ENCODE measurements at places on chromosomes 16 and 17.

DNA sequence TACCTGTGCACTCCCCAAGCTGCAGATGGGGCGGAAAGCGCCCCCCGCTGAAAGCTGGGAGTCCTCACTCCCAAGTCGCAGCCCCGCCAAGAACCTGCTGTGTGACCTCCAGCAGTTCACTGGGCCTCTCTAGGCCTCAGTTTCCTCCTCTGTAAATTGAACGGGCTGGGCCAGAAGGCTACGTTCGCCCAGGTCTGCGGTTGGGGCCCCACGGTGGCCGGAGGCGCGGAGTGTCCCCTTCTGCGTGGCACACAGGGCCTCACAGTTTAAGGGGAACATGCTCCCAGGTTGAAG lies 628 bp downstream of the GALK1 start:
- DNase-seq, result no peak

DNA sequence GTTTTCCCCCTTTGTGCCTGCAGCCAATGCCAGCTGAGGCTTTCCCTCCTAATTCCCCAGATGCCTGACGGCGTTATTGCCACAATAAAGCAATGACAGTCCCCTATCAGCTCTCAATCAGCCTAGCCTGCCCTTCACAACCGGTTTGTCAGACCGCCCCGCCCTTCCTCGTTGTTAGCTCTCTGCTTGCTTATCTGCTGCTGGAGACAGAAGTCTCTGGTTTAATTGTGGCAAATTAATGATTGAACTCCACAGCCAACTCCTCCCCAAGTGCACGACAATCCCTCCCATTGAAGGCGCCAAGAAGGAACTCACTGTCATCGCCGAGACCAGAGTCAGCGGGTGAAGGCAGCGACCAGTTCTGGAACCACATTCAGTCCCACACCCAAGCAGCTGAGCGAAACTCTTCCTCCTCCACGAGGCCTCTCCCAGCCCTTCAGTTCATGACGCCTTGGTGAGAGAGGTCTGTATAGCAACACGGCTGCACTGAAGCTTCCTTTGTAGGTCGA lies 474.4 kb downstream of the SLC39A11 start:
- DNase-seq, result no peak

DNA sequence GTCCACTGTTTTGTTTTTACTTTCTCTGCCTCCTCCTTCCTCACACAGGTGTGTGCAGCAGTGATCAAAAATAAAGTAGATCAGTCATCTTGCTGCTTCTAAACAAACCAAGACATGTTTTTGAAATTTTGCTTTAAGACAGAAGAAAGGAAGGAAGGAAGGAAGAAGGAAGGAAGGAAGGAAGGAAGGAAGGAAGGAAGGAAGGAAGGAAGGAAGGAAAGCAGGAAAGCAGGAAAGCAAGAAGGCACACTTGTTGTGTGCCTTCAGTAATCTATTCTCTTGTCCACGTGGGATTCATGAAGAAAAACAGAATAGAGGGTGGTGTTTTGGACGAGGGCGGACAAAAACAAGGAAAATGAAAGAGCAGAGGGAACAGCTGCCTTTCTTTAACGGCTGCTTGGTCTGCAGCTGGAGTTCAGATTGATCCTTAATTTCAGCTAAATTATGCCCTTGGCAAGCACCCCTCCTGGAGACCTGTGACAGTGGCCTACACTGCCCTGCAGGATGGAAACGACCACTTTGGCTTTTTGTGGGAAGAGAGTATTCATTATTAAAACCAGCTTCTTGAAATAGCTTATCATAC lies 188.5 kb upstream of the IRX3 start:
- DNase-seq, result no peak

- DNase-seq, result no peak
Observed at GRCh38 chr16:51982715-51983680, 563.9 kb downstream of the TOX3 start.

GRCh38 chr17:71933306-71933705 lies 187.5 kb upstream of the SOX9 start:
- no peak for DNase-seq

DNA sequence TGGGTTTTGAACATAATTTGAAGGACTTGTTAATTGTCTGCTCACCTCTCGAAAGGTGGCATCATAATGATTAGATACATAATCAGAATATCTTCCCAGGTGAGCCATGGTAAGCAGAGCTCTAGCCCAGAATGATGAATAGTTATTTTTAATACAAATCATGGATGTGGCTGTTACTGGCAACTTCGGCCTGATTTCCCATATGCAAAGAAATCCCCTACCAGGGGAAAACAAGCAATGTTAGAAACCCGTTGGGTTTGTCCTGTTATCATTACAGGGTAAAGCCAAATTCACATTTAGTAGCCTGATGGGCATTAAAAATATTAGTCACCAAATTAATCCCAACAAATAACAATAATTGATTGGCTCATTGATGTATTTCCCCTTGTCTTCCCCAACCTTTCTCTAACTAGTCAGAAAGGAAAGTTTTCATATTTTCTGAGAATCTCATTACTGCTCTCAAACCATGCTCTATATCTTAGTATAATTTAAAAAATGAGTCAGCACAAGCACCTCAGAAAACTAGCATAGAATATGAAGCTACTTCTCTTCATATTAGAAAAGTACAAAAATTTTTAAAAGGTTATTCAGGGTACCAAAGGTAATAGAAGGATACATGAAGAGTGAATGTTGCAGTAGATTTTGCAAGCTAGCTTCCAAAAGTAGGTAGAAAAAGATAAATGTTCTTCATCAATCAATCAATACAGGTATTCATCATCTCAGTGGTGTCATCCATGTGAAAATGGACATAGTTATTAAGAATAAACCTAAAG lies 5.0 kb downstream of the STAT5B start:
- DNase-seq, result no peak

DNA sequence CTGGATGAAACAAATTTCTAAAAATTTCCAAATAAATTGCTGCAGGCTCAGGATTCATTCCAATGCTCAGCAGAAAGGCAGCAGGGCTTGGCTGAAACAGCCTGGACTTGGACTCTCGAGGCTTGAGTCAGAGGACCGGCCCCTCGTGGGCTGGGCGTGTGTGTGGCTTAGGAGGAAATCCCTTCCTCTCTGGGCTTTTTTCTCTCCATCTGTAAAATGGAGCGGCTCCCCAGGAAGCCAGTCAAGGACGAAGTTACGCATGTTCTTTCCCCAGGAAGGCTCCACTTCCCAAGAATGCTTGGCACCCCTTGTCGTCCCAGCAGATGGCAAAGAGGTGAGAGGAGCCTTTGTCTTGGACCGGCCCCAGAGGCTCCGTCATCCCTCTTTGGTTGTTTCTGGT lies 13.5 kb downstream of the SLC46A1 start:
- DNase-seq, result no peak

- DNase-seq, result no peak
Observed at GRCh38 chr16:84973776-84974523, 37.4 kb downstream of the ZDHHC7 start.

GRCh38 chr16:648071-648780 lies 939 bp upstream of the WDR90 start:
- DNase-seq, result peak; percentile 34

DNA sequence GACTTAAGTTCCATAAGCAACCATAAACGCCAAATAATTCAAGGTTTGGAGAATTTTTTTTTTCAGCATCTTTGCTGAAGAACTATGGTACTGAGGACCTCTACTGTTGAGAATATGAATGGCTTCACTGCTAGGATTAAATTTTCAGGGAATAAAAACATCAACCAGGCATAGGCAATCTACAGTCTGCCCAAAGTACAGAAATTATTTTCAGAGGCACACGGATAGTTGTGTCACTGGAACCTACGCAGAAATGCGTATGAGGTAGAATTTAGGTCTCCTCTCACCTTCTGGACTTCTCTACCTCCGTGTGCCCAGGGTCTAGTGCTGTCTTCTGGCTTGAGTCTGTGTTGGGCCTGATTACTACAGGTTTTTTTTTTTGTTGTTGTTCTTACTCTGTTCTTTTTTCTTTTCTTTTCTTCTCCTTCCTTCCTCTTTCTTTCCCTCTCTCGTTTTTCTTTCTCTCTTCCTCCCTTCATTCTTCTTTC lies 39.7 kb downstream of the NACA2 start:
- no peak for DNase-seq

- DNase-seq, result no peak
Observed at GRCh38 chr16:30990105-30990504, 5.1 kb downstream of the HSD3B7 start.

DNA sequence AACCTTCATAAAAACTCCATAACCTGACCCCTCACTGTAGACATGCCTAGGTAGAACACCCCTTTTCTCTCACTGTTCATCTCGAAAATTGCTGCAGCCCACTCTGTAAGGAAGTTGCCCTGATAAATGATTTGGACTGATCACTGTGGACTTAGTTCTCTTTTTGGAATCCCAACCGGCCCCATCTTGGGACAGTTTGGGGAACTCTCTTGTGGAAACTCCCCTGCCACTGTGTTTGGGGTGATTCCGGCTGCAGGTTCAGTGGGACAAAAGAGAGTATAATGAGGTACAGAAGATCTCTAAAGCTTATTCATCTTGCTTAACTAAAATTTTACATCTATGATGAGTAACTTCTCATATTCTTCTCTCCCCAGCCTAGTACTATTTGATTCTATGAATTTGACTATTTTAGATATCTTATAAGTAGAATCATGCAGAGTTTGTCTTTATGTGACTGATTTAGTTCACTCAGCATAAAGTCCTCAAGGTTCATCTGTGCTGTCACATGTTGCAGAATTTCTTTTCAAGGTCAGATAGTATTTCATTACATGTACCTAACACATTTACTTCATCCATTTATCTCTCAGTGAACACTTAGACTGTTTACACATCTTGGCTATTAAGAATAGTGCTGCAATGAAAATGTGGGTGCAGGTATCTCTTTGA lies 84.9 kb downstream of the ABCA8 start:
- no peak for DNase-seq

GRCh38 chr17:44587339-44587738 lies 30.1 kb downstream of the FZD2 start:
- no peak for DNase-seq

GRCh38 chr16:76766538-76766937 lies 424.5 kb upstream of the MON1B start:
- no peak for DNase-seq

DNA sequence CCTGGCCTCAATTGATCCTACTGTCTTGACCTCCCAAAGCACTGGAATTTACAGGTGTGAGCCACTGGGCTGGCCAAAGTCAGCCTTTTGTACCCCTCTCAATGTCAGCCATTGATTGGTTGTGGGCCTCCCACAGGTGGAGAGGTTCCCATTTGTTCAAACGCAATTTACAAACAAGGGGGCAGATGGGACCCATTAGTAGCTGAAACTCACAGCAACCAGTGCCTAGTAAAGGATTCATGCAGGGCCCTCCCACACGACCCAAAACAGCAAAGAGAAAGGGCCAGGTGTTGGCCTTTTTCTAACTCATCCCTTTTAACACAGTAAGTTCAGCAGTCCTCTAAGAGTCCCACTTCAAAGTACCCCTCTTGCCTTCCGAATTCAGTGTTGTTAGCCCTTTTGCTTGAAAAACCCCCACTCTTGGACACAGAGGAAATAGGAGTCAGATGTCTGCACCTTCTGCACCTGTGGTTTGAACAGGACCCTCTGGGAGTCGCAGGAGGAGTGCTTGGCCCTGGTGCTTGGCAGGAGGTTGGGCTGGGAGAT lies 89.2 kb downstream of the PITPNC1 start:
- DNase-seq, result no peak

- DNase-seq, result no peak
Observed at GRCh38 chr17:49471769-49472168, 23.3 kb upstream of the NGFR start.

- DNase-seq, result no peak
Observed at GRCh38 chr17:41008811-41009210, at the start of gene KRTAP3-1. KRTAP3-1 (minus strand) TSS chr17:41009128; CDS start chr17:41009074, 54 bp downstream.

GRCh38 chr16:11677451-11677951 lies 9.2 kb downstream of the SNN start:
- no peak for DNase-seq

GRCh38 chr17:51479303-51479702 lies 219.0 kb downstream of the UTP18 start:
- DNase-seq, result no peak

DNA sequence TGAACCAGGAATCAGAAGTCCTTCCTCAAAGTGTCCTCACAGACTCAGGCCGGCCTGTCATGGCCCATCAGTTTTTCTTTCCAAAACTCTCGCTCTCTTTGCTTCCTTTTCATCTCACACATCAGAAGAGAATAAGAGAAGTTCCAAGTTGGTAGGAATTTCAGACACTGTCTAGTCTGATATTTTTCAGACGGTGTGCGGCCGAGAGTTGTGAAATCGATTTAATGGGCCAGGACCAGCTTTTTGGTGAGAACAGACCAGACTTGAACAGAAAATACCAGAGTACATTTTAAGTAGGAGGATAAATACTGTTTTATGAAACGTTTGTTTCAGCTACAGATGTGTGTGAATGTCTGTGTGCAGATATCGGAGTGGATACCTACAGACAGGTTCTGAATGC lies 24.8 kb upstream of the RCVRN start:
- no peak for DNase-seq

- DNase-seq, result no peak
Observed at GRCh38 chr17:82640036-82640435, 8.2 kb downstream of the WDR45B start.

DNA sequence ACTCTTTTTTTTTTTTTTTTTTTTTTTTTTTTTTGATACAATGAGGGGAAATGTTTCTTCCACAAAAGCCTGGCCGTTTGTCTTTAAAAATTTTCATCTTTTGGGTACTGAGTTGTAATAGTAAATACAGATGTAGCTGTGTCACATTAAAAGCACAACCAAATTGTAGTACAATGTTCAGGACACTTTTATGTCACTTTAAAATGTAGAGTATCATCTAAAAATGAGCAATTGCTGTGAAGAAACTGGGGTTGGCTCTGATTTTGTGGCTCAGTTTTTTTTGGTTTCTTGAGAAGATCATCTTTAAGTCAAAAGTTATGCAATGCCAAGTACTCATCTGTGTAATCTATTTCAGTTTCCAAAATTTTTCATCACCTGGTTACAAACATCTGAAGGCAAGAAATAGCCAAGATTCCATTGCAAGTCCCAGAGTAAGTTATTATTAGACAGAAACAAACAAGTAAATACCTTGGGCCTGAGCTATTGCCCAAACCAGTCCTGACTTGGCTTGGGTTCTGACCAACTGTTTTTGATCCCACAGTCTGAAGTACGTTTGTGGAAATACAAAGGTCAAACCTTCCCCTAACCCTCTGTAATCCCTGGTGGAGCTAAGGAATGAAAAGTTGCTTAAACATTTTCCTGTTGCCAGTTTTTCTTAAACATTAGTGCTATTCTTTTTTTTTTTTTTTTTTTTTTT lies 717.2 kb downstream of the WWOX start:
- no peak for DNase-seq

DNA sequence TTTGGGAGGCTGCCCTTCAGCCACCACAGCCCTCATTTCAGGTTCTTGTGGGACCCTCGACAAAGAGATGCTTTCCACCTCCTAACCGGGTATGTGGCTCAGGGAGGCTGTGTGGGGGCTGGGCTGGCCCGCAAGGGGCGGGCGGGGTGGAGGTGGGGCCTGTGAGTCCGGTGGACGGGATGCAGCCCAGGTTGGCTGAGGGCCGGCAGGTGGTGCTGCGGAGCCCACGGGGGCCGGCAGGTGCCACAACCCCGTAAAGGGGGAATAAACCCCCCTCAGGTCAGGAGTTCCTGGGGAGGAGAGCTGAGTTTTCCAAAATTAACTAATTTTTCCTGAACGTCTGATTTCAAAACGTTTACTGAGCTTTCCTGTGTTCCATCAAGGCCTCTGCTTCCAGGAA lies 4.9 kb upstream of the CIAO3 start:
- DNase-seq, result no peak
